ENCODE measurements at places on chromosomes 16 and 17.

DNA sequence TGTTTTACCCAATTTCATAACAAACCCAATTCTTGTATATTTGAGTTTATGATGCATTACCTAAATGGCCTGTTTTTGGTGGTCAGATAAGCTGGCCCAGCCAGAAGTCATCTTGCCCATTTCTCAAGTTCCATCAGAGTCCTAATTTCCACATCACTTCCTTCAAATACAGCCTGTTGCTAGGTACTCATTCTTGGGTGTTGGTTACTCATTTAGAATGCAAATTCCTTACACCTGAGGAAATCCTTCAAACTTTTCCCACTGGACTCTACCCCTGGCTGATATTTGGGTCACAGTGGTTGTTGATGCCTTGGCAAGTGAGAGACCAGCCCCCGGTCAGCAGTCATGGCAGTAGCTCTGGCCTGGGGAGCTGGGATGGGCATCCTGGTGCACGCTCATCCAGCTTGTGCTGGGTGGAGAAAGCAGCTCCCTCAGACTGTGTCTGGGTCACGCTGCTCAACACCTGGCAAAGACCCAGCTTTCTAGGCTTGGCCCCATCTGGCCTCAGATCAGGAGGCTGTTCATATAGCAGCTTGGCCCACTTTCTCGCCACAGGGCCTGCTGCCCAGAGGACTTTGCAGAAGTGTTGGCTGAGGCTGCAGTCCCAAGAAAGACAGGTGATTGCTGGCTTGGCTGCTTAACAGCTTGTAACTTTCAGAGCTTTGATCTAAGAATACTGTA, 25.8 kb downstream of the WSB1 start:
- no peak for DNase-seq

GRCh38 chr16:85660843-85661739, 27.7 kb downstream of the GINS2 start:
- no peak for DNase-seq

- no peak for DNase-seq
Observed at GRCh38 chr16:55815320-55815719, 17.6 kb downstream of the CES1 start.

DNA sequence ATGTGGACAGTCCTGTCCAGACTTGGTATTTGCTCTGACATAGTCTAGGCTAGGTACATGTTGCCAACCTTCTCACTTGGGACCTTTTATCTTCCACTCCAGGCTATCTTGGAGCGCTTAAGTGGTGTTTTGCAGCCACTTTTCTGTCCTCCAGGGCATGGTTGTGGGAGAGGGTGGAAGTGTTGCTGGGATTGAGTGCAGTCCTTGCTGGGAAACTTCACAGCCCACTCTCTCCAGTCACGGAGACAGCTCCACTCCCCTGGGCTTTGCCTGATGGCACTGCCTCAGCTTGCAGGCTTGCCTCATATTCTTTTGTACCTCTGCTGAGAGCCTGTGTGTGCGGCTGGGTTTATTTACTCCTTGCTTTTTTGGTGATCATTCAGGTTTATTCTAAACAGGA, 17.4 kb downstream of the RPA1 start:
- no peak for DNase-seq

DNA sequence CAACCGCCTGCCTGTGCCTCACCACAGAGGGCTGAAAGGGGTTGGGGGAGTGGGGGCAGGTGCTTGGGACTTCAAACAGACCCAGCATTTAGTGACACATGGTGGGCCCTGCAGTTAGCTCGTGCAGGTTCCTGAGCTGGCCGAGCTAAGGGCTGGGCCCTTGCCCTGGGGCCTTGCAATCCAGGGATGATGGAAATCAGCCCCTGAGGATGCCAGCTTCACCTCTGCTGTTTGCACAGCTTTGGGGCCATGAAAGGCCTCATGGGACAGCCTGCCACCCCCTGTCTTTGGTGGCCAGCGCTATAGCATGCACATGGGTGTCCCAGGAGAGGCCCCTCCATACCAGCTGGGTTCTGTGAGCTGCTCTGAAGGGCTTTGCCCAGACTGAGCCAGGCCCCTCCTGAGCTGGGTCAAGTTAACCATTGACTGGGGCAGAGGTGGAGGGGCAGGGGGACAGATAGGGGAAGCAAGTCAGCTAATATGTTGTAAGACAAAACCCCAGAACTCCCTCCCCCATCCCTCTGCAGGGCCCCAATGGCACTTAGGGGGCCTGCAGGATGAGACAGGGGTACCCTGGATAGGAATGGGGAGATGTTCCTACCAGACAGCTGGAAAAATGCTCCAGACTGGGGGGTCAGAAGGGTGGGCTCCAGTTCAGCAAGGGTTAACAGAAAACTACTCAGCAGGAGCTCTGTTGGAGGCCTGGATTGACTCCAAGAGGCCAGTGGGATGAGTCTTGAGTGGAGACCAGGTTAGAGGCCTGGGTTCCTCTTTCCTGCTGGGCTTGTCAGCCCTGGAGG, 692 bp downstream of the PRR15L start:
- no peak for DNase-seq

GRCh38 chr16:1509307-1510221, 16.4 kb downstream of the TELO2 start:
- DNase-seq: no peak
